ENCODE measurements at places on chromosomes 5 and 9.

GRCh38 chr9:116275418-116276195 is 122.0 kb downstream of the PAPPA start:
- DNase-seq: no peak
- no peak overlapping the region for H3K4me3 ChIP-seq
- H3K36me3 ChIP-seq: no peaks in the 10 kb centered on the region
- H3K4me1 ChIP-seq: no peaks in the 10 kb centered on the region
- H3K27ac ChIP-seq: no peak overlapping the region
- H3K27me3 ChIP-seq: peaks cover 10% of the 10 kb centered on the region

DNA sequence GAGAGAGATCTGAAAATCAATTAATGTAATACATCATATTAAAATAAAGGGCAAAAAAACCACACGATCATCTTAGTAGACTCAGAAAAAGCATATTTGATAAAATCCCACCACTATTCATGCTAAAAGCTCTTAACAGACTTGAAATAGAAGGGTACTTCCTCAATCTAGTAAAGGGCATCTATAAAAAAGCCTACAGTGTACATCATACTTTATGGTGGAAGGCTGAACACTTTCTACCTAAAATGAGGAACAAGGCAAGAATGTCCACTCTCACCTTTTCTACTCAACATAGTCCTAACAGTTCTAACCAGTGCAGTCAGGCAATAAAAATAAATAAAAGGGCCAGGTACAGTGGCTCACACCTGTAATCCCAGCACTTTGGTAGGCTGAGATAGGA is 38.9 kb downstream of the POLK start:
- H3K4me1 ChIP-seq: peaks cover 2% of the 10 kb centered on the region
- peaks cover 67% of the 10 kb centered on the region for H3K36me3 ChIP-seq
- DNase-seq: no peak
- no peak overlapping the region for H3K27ac ChIP-seq

- H3K27me3 ChIP-seq: peaks cover 67% of the 10 kb centered on the region
- DNase-seq: peak; percentile 25
- H3K4me1 ChIP-seq: peaks cover 5% of the 10 kb centered on the region
- no peaks in the 10 kb centered on the region for H3K36me3 ChIP-seq
- peak overlapping the region; percentile 47 for H3K27ac ChIP-seq
Measured at GRCh38 chr5:114362197-114362976, 517 bp downstream of the KCNN2 start.

- no peak overlapping the region for H3K27ac ChIP-seq
- H3K4me3 ChIP-seq: no peak overlapping the region
- H3K36me3 ChIP-seq: peaks cover 98% of the 10 kb centered on the region
- DNase-seq: no peak
- H3K4me1 ChIP-seq: no peaks in the 10 kb centered on the region
- H3K27me3 ChIP-seq: no peaks in the 10 kb centered on the region
Measured at GRCh38 chr5:116303340-116303739, 218.5 kb downstream of the COMMD10 start.

GRCh38 chr5:174951151-174951780 is 226.9 kb downstream of the MSX2 start:
- DNase-seq: peak; percentile 54
- peaks cover 10% of the 10 kb centered on the region for H3K27me3 ChIP-seq
- H3K4me3 ChIP-seq: no peak overlapping the region
- H3K27ac ChIP-seq: no peak overlapping the region

DNA sequence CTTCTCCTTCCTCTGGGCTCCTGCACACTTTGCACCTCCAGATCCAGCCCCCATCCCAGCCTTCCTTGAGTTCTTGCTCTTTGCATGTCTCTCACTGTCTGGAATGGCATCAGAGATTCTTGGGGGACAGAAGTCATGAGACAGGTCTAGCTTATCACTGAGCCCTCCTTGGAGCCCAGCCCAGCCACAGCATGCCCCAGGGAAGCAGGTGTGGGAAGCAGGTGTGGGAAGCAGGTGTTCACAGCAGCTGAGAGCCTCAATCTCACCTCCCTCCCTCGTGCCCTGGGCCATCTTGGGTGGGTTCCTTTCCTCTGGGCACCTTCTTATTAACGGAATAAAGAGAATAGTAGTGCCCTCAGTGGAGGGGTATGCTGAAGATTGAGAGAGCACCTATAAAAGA is 27.2 kb downstream of the SLC6A7 start:
- no peaks in the 10 kb centered on the region for H3K36me3 ChIP-seq
- peaks cover 1% of the 10 kb centered on the region for H3K4me1 ChIP-seq
- H3K27ac ChIP-seq: no peak overlapping the region
- H3K27me3 ChIP-seq: peaks cover 17% of the 10 kb centered on the region
- no peak for DNase-seq
- H3K4me3 ChIP-seq: no peak overlapping the region

DNA sequence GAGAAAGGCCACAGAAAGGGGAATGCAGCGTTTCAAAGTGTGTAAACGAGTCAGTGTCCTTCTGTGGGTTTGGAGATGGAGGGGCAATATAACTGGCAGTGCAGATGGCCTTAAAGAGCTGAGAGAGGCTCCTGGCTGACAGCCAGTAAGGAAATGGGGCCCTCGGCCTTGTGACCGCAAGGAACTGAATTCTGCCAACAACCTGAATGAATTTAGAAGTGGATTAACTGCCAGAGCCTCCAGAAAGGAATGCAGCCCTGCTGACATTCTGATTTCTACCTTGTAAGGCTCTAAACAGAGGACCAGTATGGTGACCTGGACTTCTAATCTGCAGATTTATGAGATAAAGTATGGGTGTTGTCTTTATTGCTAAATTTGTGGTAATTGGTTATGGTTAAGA is 17.5 kb upstream of the NREP start:
- no peaks in the 10 kb centered on the region for H3K4me1 ChIP-seq
- H3K27ac ChIP-seq: no peak overlapping the region
- DNase-seq: no peak
- no peak overlapping the region for H3K4me3 ChIP-seq
- H3K27me3 ChIP-seq: peaks cover 6% of the 10 kb centered on the region

GRCh38 chr5:112348915-112349314 is 70.2 kb downstream of the EPB41L4A start:
- H3K4me3 ChIP-seq: no peak overlapping the region
- no peak for DNase-seq
- H3K36me3 ChIP-seq: no peaks in the 10 kb centered on the region
- no peaks in the 10 kb centered on the region for H3K4me1 ChIP-seq

- no peaks in the 10 kb centered on the region for H3K36me3 ChIP-seq
- peaks cover 16% of the 10 kb centered on the region for H3K4me1 ChIP-seq
- no peak overlapping the region for H3K4me3 ChIP-seq
- no peak overlapping the region for H3K27ac ChIP-seq
- H3K27me3 ChIP-seq: no peaks in the 10 kb centered on the region
Measured at GRCh38 chr9:8366161-8366926, 566.8 kb upstream of the DMAC1 start.

DNA sequence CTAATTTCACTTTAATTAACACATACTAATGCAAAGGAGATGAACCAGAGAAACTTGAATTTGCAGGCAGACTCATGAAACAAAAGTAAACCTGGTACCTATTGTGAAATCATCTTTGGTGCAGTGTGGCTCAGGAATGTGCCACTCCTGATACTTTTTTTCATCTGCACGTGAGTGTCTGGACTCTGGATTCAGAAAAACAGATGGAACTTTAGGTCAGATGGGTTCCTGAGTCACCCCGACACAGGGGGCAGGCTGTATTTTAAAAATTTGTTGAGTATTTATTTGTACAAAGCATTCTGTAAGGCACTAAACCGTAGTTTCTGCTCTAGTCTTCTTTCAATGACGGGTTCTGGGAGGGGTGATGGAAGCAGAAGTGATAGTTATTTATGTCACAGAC is 52.2 kb upstream of the TUT7 start:
- H3K27ac ChIP-seq: peak overlapping the region; percentile 61
- H3K27me3 ChIP-seq: peaks cover 34% of the 10 kb centered on the region
- H3K36me3 ChIP-seq: no peaks in the 10 kb centered on the region
- DNase-seq: no peak
- H3K4me1 ChIP-seq: peaks cover 39% of the 10 kb centered on the region

DNA sequence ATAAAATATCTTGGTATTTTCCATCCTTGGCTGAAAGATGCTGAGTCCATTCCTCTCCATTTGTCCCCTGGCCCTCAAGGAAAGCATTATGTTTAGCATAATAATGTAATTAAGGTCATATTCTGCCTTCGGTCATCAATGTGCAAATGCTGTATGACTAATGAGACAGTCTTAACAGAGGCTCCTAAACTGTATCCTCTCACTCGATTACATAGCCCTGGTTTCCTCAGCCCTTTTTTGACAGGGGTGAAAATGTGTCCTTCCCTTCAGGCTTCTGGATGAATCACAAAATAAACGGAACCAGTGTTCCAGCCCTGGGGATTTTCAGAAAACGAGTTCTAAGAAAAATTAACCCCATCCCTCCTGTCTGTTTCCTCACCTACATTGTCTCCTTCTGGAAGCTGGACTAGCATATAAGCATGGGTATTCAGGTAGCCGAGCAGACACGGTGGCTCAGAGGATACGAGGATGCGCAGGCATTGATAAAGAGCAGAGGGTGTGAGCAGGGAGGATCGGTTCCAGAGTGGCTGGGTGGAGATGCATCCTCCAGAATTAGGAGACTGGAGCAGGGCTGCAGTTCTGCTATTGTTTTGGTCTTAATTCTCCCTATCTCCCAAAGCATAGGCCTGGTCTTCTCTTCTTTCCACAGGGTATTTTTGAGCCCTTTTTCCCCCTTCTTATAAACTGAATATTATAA is 742.9 kb downstream of the TLR4 start:
- H3K4me1 ChIP-seq: no peaks in the 10 kb centered on the region
- H3K27me3 ChIP-seq: no peaks in the 10 kb centered on the region
- H3K27ac ChIP-seq: no peak overlapping the region
- DNase-seq: no peak

- H3K4me3 ChIP-seq: no peak overlapping the region
- DNase-seq: no peak
- H3K4me1 ChIP-seq: peaks cover 57% of the 10 kb centered on the region
- H3K27me3 ChIP-seq: no peaks in the 10 kb centered on the region
- no peaks in the 10 kb centered on the region for H3K36me3 ChIP-seq
- no peak overlapping the region for H3K27ac ChIP-seq
Measured at GRCh38 chr9:35906923-35907699, 1.1 kb downstream of the HRCT1 start.

- peak overlapping the region; percentile 83 for H3K27ac ChIP-seq
- H3K27me3 ChIP-seq: no peaks in the 10 kb centered on the region
- no peak for DNase-seq
Measured at GRCh38 chr5:6634306-6634705, 1.1 kb downstream of the SRD5A1 start.

DNA sequence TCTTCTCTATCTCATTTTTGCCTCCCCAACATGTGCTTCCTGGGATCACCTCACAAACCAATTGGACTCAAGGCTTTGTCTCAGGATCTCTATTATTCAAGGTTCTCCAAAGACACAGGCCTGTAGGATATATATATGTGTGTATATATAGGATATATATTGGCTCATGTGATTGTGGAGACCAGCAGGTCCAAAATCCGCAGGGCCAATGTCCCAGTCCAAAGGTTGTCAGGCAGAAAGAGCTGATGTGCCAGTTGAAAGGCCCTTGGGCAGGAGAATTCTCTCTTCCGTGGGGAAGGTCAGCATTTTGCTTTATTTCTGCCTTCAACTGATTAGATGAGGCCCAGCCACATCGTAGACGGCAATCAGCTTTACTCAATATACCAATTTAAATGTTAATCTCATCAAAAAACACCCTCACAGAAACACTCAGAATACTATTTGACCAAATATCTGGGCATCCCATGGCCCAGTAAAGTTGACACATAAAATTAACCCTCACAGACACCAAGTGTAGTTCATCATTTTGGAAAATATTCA is 1.3 kb upstream of the FBLL1 start:
- no peak overlapping the region for H3K27ac ChIP-seq
- H3K4me1 ChIP-seq: peaks cover 13% of the 10 kb centered on the region
- H3K4me3 ChIP-seq: no peak overlapping the region
- H3K27me3 ChIP-seq: peaks cover 44% of the 10 kb centered on the region

DNA sequence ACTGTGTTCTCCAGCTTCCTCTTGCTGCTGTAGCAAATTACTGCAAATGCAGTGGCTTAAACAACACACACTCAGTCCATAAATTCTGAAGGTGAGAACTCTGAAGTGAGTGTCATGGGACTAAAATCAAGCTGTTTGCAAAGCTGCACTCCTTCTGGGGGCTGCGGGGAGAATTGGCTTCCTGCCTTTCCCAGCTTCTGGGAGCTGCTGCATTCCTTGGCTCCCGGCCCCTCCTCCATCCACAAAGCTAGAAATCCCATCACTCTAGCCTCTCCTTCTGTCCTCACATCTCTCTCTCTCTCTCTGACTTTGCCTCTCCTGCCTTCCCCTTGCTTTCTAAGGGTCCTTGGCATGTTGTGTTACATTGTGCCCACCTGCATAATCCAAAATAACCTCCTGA is 14.2 kb upstream of the MED10 start:
- H3K36me3 ChIP-seq: no peaks in the 10 kb centered on the region
- H3K27ac ChIP-seq: no peak overlapping the region
- H3K4me1 ChIP-seq: peaks cover 3% of the 10 kb centered on the region
- no peak overlapping the region for H3K4me3 ChIP-seq

GRCh38 chr5:102988459-102988858 is 131.5 kb downstream of the GIN1 start:
- no peaks in the 10 kb centered on the region for H3K27me3 ChIP-seq
- H3K27ac ChIP-seq: no peak overlapping the region

DNA sequence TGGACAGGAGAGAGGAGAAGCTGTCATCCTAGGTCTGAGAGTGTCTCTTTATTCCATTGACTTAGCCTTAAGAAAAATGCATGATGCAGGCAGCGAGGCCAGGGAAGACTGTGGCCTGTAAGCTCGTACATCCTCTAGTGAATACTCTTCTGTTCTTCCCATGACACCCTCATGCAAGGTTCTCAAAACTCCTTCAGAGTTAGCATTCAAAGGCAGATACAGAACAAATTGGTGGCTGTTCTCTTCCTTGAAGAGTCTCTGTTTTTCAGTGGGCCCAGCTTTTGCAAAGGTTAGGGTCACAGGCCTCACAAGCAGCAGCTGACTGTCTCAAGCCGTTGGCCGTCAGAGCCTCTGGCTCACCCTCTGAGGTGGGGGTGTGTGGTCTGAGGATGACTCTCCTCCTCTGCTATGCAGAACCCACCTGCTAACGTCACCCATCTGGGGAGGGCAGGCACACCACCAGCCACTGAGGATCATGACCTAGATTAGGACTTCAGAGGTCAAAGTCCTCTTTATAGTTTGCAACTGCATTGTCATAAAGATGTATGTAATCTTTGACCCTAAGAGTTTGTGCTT is 15.1 kb downstream of the ADCY2 start:
- no peaks in the 10 kb centered on the region for H3K36me3 ChIP-seq
- H3K27me3 ChIP-seq: no peaks in the 10 kb centered on the region
- no peak overlapping the region for H3K4me3 ChIP-seq
- H3K4me1 ChIP-seq: no peaks in the 10 kb centered on the region
- DNase-seq: no peak

- DNase-seq: no peak
- H3K27me3 ChIP-seq: peaks cover 9% of the 10 kb centered on the region
- H3K36me3 ChIP-seq: no peaks in the 10 kb centered on the region
- peaks cover 24% of the 10 kb centered on the region for H3K4me1 ChIP-seq
- H3K27ac ChIP-seq: no peak overlapping the region
Measured at GRCh38 chr5:139662617-139663016, 14.5 kb downstream of the CXXC5 start.
